ENCODE measurements at places on chromosomes 7 and 10.

DNA sequence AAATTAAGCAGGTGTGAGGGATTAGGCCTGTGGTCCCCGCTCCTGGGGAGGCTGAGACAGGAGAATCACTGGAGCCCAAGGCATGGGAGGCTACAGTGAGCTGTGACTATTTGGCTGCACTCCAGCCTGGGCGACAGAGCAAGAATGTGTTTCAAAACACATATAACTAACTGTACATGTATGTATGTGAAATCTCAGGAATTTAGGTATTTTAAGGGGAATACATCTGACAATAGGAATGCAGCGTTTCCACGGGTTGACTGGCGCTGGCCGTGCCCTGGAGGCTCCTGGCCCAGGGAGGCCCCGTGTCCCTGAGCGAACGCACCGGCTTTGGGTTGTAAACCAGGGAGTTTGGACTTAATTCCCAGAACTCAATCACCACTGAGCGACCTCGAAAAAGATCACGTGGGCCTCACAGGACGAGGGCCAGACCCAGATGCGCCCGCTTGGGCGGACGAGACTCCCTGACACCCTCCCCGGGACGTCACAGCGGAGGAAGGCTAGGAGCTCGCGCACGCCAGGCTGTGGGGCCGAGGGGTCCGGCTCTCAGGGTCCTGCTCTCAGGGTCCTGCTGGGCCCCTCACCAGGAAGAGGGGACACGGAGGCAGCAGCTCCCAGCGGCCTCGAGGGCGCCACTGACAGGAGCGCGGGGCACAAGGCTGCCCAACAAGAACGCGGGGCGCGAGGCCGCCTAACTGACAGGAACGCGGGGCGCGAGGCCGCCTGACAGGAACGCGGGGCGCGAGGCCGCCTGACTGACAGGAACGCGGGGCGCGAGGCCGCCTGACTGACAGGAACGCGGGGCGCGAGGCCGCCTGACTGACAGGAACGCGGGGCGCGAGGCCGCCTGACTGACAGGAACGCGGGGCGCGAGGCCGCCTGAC lies 18.4 kb downstream of the PTPRN2 start:
- DNase-seq, result no peak

GRCh38 chr7:116953372-116953905 lies at the start of gene ST7:
ST7 (plus strand) TSS chr7:116953501; CDS start chr7:116953541, 40 bp downstream.
- peak; percentile 48 for DNase-seq

DNA sequence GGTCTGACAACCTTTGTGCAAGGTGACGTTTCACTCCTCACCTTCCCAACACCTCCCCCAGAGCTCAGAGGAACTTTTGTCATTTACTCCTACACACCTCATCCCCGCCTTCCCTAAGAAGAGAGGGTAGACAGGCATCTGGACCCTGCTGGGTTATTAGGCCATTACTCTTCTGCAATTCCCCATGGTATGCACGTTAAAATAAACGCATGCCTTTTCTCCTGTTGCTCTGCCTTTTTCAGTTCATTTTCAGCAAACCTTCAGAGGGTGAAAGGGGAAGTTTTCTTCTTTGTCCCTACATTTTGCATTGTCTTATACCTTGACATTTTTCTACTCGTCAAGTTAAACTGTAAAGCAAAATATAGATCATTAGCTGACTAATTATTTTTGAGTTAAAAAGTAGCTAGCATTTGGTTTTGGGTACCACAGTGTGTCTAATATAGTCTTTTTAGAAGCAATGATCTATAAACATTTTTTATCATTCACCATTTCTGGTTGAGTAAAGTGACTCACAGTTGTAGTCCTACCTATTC lies 10.5 kb upstream of the EDRF1 start:
- DNase-seq, result no peak

- DNase-seq, result no peak
Measured at GRCh38 chr10:15242261-15242840, 73.9 kb upstream of the NMT2 start.

DNA sequence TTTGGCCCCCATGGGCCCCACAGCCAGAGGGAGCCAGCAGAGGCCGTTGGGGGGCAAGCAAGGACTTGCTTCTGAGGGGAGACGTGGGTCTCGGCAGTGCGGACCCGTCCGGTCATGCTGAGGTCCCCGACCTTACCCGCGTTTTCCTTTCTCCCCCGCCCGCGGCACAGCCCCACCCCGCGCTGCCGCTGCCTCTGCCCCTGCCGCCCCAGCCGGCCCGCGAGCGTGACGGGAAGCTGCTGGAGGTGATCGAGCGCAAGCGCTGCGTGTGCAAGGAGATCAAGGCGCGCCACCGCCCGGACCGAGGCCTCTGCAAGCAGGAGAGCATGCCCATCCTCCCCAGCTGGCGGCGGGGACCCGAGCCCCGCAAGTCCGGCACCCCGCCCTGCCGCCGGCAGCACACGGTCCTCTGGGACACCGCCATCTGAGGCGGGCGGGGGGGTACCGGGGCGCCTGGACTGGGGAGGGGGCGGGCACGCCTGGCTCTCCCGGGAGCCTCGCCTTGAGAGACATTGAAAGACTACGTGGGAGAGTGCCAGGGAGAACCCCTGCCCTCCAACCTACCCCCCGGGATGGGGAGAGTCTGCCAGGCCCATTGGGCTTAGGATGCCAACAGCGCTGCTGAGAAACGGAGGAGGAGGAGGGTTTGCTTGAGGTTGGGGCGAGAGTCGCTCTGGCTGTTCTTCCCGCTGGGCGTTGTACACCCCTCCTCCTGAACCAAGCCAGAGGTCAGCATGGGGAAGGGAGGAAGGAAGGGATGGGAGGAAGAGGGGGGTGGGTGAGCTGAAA lies 9.9 kb downstream of the NYAP1 start:
- no peak for DNase-seq

GRCh38 chr10:43943818-43944360 lies 295.2 kb upstream of the ZNF32 start:
- no peak for DNase-seq

- no peak for DNase-seq
Measured at GRCh38 chr10:93753621-93754250, 4.0 kb upstream of the LGI1 start.

DNA sequence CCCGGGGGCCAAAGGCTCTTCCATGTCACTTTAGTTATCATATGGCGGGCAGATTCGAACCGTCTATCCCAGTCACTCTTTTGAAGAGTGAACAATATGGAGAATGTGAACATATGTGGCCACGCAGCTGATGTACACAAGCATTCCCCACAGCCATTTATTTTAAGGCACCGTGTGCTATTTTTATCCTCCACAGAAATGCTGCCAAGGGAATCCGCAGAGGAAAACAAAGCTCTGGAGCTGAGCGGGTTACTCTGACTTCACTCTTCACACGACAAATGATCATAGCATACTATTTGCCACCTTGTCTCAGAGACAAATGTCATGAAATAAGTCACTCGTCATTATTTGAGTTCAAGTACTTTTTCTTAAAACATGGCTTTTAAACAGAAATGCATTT lies 100.3 kb downstream of the CTBP2 start:
- peak; percentile 11 for DNase-seq

DNA sequence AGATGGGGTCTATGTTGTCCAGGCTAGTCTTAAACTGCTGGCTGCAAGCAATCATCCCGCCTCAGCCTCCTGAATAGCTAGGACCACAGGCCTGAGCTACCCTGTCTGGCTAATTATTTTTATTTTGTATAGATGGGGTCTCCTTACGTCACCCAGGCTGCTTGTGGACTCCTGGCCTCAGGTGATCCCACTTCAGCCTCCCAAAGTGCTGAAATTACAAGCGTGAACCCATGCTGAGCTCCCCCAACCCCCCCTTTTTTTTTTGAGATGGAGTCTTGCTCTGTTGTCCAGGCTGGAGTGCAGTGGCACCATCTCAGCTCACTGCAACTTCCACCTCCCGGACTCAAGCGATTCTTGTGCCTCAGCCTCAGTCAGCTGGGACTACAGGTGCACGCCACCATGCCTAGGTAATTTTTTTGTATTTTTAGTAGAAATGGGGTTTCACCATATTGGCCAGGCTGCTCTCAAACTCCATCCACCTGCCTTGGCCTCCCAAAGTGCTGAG lies 25.4 kb downstream of the FAM25A start:
- no peak for DNase-seq

DNA sequence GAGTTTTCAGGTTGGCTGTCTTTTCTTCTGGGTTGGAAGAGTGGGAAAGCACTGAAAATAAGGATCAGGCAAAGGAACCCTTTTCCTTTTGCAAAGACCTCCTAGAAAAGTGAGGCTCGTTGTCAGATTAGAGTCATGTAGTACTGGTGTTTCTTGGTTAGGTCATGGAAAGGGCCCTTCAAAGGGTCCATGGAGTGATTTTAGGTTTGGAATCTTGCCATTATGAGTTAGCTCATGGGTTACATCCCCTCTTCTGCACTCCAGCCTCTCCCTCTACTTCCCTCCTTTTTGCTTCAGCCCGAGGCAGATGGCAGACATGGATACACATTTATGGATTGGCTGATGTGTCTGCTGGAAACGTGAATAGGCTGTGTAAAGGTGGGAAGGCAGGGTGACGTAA lies 47.0 kb downstream of the CREB5 start:
- no peak for DNase-seq

- no peak for DNase-seq
Measured at GRCh38 chr7:128838109-128838779, 8.0 kb downstream of the FLNC start.

DNA sequence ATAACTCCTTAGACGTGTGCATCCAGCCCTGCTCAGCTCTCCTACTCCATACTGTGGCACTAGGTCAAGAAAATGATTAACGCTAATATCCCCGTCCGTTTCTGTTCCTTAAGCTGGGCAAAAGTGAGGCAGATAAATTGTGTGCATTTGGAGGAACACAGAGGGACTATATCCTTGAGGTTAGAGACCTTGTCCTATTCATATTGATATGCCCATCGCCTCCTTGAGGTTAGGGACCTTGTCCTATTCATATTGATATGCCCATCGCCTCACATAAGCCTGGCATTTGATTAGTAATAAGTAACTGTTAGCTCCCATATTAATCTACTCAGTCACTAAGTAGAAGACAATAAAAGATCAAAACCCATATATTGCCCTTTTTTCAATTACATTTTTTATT lies 12.9 kb upstream of the TAX1BP1 start:
- DNase-seq, result no peak

GRCh38 chr7:107233981-107234380 lies 65.2 kb downstream of the HBP1 start:
- DNase-seq, result no peak

- no peak for DNase-seq
Measured at GRCh38 chr7:49244543-49244942, 320.2 kb downstream of the CDC14C start.

GRCh38 chr7:2104107-2104710 lies 128.5 kb downstream of the MAD1L1 start:
- DNase-seq, result peak; percentile 33

- no peak for DNase-seq
Measured at GRCh38 chr10:63058236-63058635, 74.9 kb upstream of the NRBF2 start.

GRCh38 chr10:106557053-106557452 lies 607.5 kb downstream of the SORCS1 start:
- no peak for DNase-seq

GRCh38 chr10:44506386-44506785 lies 121.5 kb upstream of the CXCL12 start:
- no peak for DNase-seq

- no peak for DNase-seq
Measured at GRCh38 chr7:134771889-134772288, 7.5 kb upstream of the CALD1 start.

GRCh38 chr7:131543298-131543697 lies 13.1 kb downstream of the PODXL start:
- DNase-seq, result no peak

- no peak for DNase-seq
Measured at GRCh38 chr10:121600611-121601010, 2.4 kb upstream of the FGFR2 start.

GRCh38 chr10:61187601-61188000 lies 243.6 kb upstream of the RHOBTB1 start:
- no peak for DNase-seq

DNA sequence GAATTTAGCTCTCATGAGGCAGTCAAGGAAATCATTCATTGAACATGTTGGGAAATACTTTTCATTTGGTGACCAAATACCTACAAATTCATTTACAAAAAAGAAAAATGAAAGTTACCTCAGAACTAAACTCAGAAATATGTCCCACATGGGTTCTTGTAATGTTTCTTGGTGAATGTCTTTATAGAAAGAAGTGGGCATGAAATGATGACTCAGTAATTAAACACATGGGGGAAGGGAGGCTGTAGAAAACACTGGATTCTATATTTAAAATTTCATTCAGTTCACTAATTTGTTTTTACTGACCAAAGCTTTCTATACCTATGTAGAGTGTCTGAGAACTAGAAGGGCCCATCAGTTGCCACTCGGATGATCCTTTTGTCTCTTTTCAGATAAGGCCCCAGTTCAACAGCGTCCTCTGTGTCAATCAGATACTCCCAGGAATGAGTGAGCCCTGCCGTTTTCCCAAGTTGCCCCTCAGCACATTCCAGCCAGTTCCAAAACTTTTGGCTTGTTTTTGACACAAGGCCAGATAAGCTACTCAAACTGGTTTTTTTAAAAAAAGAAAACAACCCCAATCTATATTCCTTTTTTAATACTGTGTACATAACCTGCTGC lies 49.3 kb upstream of the AGBL3 start:
- no peak for DNase-seq

- DNase-seq, result peak; percentile 78
Measured at GRCh38 chr10:103678178-103678526, 177.2 kb downstream of the SH3PXD2A start.

- no peak for DNase-seq
Measured at GRCh38 chr7:138924501-138925225, 56.5 kb downstream of the KIAA1549 start.

DNA sequence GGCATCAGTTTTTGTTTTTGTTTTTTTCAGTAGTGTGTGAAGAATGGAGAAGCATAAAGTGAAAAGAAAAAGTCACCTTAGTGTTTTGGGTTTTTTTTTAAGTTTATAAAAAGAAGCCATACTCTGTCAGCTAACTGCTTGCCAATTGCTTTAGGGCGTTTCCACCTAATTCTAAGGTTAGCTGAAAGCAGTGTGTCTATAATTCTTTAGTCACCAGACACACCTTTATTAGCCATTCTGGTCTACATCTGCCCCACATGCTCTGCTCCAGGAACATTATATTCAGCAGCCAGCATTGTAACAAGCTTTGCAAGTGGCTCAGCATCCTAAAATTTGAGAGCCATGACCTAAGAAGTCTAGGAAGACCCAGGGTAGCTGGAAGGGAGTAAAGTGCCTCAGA lies 14.1 kb upstream of the SLC16A12 start:
- DNase-seq, result no peak

- no peak for DNase-seq
Measured at GRCh38 chr7:86667732-86668131, 24.0 kb downstream of the GRM3 start.

GRCh38 chr10:8061274-8062211 lies 7.1 kb downstream of the GATA3 start:
- DNase-seq, result no peak

DNA sequence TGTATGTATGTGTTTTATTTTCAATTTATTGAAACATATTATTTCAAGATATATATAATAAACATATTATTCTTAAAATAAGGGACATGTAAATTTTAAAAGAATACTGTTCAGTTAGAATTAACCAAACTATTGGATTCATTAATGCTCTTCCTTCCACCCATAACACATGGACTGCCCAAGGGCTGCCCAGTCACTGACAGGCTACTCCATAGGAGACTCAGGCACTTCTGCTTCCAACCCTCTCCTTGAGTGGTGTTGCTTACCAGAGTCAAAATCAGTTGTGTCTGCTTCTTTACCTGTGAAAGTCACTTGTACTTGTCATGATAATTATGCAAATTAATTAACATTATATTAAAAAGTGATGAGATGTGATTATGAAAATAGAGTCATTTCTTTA lies 9.8 kb upstream of the GPR37 start:
- DNase-seq, result no peak

Data from occipital lobe (tissue), 3 donors.